Suppressor macrophage treated with lipopolysaccharide for 4 hours (primary cell): ENCODE measurements at places on chromosomes 12 and 14.

GRCh38 chr12:132278401-132279183 is 50.8 kb downstream of the GALNT9 start:
- no peak for DNase-seq

DNA sequence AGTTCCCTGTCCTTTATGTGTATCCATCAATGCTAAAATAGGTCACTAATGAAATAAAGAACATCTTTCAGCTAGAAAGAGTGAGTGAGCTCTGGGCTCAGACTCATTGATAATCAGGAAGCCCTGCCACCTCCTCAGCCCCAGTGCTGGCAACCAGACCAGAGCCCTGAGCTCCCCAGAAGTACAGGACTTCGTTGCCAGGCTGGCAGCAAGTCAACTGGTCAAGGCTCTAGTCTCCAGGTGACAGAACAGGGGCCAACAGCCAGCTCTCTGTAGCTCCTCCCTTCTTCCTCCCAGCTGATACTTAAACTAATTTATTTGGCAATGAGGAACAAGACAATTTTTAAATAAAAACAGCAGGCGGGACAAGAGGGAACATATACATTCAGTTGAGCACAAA is 145.3 kb downstream of the EGLN3 start:
- DNase-seq = no peak

GRCh38 chr14:103626146-103626850 is 2.7 kb upstream of the KLC1 start:
- no peak for DNase-seq

GRCh38 chr14:68761391-68761790 is 31.5 kb downstream of the ZFP36L1 start:
- DNase-seq = no peak

DNA sequence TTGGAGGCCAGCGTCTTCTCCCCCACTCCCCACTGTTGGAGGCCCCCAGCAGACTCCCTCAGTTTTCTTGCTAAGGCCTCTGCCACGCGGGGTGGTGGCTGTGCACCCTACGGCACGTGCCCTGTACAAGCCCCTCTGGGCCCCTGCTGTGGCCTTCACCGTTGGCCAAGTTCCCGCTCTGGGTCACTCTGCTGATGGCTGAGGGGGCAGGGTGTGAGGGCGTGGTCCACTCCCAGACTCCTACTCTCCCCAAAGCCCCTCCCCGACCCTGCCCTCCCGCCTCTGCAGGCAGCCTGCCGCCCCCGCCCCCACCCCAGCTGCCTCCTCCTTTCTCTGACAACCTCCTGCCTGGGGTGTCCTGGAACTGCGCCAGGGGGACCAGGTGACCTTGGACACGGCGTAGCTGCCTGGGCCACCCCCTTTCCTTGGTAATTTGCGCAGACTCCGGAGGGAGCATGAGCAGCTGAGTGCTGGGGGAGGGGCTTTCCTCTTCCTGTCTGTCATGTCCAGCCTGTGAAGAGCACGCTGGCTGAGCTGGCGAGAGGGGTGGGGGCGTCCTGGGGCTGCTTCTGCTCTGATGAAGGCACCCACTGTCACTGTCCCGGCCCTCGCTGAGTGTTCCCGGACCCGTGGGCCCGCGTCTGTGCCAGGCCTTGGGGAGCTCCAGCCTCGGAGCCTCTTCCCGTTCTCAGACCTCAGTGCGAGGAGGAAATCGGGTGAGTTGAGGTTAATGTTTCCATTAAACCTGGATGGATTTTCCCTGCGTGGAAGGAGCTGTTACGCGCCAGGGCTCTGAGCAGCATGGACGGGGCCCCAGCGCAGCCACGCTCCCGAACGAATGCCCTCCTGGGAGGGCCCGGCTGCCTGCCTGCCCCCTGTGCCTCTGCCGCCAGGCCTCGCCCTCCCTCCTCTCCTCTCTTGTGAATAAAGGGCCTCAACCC is 85.0 kb downstream of the KIF26A start:
- DNase-seq = no peak

DNA sequence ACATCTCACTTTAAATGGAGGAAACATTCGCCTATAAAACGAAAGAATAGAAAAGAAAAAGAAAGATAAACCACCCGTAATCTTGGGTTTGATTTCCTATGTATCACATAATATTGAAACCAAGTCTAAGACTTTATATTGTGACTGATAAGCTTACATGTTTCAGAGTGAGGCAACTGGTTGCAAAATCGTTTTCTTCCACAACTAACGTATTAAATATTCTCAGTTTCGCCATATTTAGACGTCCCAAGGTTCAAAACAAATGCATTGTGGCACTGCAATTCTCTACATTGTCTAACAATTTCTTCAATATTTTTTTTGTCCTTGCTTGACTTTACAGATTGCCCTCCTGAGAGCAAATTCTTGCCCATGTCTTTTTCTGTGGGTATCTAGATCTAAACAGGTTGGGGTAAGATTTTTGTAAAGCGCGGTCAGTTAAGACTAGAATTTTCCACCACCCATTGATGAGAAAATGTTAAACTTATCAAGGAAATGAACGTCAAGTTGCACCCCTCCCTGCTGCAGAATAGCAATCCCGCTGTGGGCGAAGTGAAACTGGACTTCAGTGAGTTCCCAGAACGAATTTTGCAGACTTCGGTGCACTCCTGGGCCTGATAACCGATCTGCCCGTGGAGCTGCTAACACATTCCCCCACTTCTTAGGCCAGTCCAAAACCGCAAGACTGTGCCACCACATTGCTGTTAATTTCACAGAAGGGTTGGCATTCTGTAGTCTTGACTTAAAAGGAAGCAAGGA is 2.7 kb downstream of the TBX3 start:
- no peak for DNase-seq

GRCh38 chr12:122975790-122976647 is 975 bp downstream of the OGFOD2 start:
- DNase-seq = no peak

DNA sequence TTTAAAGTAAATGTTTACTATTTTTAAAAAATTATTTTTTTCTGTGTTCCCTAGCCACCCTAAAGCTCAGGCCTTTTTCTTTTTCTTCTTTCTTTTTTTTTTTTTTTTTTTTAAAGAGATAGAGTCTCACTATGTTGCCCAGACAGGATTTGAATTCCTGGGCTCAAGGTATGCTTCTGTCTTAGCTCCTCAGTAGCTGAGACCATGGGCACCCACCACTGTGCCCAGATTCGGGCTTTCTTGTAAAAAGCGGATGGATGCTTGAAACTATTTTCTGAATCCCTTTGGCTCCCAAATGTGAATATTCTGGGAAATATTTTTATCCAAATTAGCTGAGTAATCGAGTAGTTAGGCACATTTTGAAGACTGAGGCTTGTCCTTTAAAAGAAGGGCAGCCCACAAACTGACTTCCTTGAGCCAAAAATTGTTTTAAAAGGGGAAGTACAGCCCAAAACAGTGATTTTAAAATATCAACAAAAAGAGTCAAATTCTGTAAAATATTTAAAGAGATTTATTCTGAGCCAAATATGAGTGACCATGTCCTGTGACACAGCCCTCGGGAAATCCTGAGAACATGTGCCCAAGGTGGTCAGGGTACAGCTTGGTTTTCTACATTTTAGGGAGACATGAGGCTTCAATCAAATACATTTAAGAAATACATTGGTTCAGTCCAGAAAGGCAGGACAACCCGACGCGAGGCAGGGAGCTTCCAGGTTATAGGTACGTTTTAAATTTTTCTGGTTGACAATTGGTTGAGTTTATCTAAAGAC is 28.8 kb upstream of the HIGD1C start:
- DNase-seq = peak; percentile 24

DNA sequence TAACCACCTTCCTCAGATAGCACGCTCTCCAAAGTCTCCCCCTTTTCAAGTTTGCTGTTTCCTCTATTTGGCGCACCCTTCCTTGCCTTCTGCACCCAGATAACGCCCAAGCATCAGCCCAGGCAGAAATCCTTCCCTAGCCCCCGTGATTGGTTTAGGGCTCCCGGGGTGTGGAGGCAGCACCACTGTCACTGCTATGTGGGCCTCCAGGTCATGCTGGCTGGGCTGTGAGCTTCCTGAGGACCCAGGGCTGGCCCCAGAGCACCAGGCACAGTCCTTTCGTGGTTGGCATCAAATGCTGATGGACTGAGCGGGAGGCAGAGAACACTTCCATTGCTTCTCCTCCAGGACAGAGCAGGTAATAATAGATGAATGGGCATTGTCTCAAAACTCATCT is 311.4 kb downstream of the BCL11B start:
- no peak for DNase-seq

GRCh38 chr12:45093051-45093450 is 42.2 kb upstream of the DBX2 start:
- DNase-seq = no peak

DNA sequence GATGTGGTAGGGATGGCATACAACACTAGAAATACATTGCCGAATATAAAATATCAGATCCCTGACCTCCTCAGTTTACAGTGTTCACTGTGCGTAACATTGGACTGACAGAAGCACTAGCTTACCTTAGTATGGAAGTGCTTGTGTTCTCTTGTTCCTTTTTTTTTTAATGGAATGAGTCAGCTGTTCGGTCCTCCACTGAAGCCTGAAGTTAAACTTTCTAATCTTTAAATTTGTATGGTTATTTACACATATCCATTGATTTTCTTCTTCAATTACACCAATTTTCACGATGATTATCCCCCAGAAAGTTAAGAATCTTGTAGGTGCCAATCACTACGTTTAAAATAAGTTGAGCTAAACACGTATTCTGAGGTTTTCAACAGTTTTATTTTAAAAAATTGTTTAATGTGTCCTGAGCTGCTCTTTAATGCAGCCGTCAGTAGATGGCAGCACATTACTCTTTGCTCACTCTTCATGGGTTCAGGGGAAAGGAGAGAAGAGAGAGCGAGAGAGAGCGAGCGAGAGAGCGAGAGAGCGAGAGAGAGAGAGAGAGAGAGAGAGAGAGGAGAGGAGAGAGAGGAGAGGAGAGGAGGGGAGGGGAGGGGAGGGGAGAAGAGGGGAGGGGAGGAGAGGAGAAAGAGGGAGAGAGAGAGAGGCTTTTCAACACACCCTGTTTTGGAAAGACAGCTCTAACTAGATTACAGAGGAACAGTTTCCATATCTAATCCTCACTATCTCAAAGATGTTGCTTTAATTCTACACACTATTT is 134.7 kb upstream of the SCAF11 start:
- DNase-seq = peak; percentile 60

DNA sequence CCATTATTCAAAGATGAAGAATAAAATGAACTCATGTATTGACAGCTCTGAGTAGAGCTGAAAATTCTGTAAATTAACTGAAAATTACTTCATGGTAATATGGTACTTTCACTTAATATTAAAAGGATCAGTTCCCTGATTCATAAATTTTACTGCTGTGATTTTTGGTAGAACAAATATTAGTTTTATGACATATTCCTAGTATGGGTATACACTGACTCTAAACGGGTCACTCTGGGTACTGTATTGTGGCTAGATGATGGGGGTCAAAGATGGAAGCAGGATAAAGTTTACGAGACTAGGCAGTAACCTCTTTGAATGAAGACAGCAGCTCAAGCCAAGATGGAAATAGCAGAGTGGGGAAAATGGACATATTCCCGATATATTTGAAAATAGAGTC is 135.5 kb downstream of the NUAK1 start:
- no peak for DNase-seq

DNA sequence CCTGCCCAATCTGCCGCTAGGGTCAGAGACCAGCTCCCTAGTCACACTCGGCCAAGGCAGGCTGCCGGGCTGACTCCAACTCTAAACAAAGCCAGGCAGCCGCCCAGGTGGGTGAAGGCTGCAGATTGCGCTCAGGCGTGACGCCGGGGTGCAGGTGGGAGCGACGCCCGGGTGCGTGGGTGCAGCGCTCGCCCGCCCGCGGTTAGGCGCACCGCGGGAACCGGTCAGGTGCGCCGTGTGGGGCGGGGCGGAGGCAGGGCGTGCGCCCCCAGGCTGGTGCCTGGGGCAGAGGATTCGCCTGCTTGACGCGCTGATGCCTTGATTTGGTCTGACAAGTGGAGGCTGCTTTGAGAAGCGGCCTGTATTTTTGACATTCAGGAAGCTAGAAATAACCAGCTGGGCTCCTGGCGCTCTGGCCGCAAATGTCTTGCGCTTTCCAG is 126.7 kb upstream of the HIF1A start:
- no peak for DNase-seq

- DNase-seq = no peak
Measured at GRCh38 chr14:67557118-67557517, 24.0 kb downstream of the PLEKHH1 start.

GRCh38 chr12:89354612-89355067 is 2.3 kb upstream of the DUSP6 start:
- peak; percentile 49 for DNase-seq

DNA sequence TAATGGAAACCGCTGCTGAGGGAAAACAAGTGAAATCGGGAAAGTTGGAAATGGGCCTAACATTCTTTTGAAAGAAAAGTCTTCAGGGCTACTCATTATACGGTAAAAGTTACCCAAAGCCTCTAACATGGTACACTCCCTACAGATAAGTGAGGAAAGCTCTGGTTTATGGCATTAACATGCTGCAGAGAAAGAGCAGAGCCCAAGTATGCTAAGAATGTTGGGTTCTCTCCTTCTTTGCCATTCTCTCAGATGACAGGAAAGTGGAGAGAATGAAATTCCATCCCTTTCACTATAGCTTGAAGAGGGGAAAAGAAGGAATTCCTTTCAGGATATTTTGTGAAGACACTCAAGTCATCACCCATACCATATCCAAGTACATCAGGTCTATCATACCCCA is 348.0 kb downstream of the SEC23A start:
- DNase-seq = no peak

DNA sequence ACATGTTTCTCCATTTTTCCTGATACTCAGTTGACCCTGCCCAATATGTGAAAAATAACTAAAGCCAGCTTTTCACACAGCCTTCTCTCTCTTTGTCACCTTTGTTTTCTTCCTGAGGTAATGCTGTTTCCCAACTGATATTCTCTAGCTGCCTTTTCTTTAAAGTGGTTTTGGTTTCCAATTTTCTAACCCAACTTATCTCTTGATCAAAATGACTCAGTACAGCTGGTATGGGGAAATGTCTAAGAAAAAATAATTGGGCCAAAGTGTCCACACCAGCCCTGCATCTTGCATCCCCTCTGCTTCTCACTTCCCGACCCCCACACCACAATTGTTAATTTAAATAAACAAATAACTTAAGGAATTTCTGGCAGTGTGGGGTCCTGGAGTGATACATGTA is 193.8 kb downstream of the SYT1 start:
- DNase-seq = no peak

GRCh38 chr12:77243345-77243744 is 178.0 kb upstream of the E2F7 start:
- no peak for DNase-seq

DNA sequence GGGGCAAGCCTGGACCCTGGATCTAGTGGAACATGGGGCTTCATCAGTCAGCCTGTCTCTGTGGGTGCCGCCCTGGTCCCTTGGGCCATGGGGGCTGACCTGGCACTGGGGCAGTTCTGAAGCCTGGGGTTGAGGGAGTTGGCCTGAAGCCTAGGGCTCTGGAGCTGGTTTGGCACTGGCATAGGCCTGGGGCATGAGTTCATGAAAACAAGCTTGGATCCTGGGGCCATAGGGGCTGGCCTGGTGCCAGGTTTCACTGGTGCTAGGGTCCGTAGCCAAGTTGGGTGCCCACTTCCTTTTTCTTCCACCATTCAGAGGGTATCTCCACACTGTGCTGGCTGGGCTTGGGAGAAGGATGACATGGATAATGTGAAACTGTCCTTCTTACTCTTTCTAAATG is 26.6 kb upstream of the ANO4 start:
- no peak for DNase-seq
